ENCODE measurements at places on chromosomes 16 and 17. TPM values are rescaled to one million over a fixed set of nuclear protein-coding genes. Genes with fewer than 3 reads are reported as not detected.

DNA sequence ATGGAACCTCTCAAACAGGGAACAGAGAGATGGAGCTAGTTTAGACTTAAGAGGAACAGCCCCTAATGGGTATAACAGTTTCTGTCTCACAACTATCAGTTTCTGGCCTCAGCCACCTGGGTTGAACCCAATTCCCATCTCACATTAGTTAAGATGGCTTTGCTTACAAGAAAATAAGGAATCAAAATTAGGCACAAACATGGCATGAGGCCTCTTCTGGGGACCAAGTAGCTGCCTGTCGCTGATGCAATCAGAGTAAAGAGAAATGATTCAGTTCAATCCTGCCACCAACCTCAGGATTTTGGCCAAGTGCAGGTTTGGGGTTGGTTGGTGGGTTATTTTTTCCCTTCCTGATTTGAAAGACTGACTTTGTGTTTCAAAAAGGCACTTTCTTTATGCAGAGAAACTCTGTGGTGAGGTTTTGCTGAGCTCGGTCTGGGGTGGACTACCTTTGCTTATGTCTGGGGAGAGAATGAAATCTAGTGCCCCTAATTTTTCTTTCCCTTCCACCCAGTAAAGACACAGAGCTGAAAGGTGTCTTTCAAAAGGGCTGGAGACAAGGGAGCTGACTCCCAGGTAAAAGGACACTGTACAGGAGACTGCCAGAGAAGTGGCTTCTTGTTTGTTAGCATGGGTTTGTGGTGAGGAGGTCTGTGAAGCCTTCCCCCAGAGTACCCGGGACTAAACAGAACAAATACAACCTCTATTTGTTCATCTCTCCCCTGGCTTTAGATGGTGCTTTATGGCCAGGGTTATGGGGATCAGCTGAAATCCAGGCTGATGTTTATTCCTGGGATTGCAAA is 44.8 kb upstream of the NFAT5 start:
- H3K36me3 ChIP-seq: no peaks in the 10 kb centered on the region
- H3K4me1 ChIP-seq: no peaks in the 10 kb centered on the region
- no peak for DNase-seq
- no peak overlapping the region for H3K4me3 ChIP-seq

DNA sequence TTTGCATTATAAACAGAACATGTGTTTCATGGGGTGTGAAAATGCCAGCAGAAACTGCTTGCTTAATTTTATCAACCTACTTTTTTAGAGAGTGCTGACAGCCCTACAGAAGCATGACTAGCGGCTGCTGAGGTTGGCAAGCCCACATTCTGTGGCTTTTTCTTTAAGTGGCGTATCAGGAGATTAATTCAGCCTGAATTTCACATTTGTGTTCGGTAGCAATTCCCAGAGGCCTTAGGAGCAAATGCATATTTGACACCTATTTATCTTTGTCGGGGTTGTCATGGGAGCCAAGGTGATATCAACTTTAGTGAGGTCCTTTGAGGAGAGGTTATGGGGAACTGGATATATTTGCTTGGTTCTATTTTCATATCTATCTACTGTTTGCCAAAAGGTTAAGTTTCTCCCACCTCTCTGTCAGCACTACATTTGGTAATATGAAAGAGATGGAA is 140.9 kb downstream of the KCNJ2 start:
- no peaks in the 10 kb centered on the region for H3K36me3 ChIP-seq
- no peak overlapping the region for H3K4me3 ChIP-seq
- no peaks in the 10 kb centered on the region for H3K27me3 ChIP-seq
- H3K4me1 ChIP-seq: no peaks in the 10 kb centered on the region
- no peak for DNase-seq
- H3K27ac ChIP-seq: no peak overlapping the region

Gene NTN1
- total RNA-seq: 1.3 TPM

Gene SCARF1
- total RNA-seq: 2.1 TPM

GRCh38 chr16:88060524-88061219 is 109.4 kb downstream of the BANP start:
- no peaks in the 10 kb centered on the region for H3K4me1 ChIP-seq
- no peak for DNase-seq
- peaks cover 8% of the 10 kb centered on the region for H3K36me3 ChIP-seq
- no peak overlapping the region for H3K4me3 ChIP-seq

- DNase-seq: no peak
- H3K36me3 ChIP-seq: no peaks in the 10 kb centered on the region
- no peak overlapping the region for H3K4me3 ChIP-seq
- H3K27ac ChIP-seq: no peak overlapping the region
Observed at GRCh38 chr17:31015639-31016038, 44.8 kb downstream of the RNF135 start.

All from H9 (cell line).